ENCODE measurements at places on chromosomes 2 and 18. TPM values are rescaled to one million over a fixed set of nuclear protein-coding genes. Genes with fewer than 3 reads are reported as not detected.

DNA sequence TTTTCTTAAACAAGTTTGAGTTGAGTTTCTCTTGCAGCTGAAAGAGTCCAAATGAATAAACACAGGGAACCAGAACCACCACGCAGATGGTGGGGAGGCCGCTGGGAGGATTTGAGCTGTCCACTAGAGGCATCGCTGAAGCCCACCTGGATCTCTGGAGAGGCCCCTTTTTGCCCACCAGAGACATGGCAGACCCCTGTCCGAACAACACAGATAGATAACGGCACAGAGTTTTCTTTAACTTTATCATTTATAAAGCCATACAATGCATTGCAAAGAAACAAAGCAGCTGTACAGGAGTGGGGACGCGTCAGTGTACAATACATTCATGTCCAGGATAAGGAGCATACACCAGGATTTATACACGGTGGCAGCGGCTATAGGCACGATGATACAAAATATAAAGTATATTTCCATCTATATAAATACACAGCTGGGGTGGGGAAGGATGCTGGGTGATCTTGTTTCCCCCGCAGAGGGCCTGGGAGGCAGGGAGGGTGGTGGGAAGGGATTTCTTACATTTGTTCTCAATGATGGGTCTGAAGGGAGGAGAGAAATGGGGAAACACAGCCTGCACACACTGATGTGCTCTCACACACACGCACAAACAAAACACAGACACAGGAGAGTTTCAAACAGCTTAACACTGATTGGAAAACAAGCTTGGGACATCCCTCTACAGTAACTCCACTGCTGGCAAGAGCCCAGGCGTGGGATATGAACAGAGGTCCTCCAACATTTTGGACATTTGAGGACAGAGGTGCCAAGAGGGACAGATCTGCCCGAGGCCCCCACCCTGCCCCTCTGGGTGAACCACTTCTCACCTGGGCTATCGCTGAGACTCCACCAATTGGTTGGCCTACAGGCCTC lies 203.0 kb downstream of the TNS1 start:
- DNase-seq = peak; percentile 2

DNA sequence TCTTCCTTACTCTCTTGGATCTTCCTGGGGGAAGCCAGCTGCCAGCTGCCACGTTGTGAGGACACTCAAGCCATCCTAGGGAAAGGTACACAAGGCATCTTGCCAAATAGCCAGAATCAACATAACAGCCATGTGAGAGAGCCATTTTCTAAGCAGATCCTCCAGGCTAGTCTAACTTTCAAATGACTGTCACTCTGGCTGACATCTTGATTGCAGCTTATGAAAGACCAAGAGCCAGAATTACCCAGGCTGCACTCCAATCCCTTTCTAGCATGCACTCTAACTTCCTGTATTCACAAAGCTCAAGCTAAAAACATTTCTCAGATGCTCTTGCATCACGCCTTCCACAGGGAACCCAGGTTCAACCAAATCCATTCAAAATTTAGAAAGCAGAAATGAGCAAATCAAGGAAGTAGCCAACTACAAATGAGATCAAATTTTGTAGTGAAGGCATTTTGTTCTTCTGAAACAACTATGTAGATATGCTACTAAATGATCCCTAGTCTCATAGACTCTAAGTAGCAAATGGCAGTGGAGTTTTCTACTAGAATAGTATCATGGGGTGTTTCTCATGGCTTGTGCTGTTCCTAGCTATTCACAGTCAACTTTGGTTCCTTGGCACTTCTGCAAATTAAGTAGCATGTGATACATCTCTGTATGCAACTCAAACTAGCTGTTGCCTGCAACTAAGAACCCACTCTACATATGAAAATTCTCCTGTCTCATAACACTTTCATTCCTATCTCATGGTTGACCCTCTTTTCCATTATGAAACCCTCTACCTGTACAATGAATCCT lies 281.9 kb downstream of the ZEB2 start:
- DNase-seq = no peak

GRCh38 chr2:181546086-181546485 lies 88.9 kb downstream of the ITGA4 start:
- DNase-seq = no peak

ICOS gene
- polyA plus RNA-seq = not detected

DNA sequence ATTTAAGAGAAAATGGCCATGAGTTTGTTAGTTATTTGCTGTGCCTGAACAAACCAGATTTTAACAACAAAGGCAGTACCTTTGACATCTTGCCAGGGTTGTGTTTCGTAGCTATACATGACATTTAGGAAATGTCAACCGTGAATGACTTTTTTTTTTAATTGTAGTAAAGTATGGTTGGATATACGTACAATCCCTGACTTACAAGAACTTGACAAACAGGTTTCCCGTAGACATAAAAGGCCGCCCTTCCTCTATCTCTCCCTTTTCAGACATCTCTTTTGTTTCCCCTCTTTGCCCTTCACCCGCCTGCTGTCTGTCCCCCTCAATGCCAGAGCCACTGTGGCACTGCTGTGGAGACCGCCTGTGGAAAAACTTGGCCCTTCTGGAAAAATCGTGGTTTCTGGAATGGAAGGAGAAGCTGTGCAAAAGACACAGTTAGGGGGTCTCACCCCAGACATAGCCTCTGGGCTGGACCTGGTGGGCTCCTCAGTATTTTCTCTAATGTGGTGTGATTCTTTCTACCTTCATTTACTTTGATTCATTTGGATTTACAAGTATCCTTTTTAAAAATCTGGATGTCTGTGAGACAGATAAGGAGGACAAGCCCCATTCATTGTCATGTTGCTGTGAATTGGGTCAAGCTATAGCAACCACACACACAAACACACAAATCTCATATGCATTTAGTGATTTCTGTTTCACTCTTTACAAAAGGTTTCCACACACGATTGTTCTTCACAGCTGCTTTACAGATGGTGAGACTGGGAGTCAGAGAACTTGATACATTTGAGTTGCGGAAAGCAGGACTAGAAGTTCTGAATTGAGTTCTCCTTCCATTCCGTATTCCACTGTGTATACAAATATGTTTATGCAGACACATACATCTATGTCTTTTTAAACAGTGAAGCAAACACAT lies 48.6 kb downstream of the SPATS2L start:
- no peak for DNase-seq

DNA sequence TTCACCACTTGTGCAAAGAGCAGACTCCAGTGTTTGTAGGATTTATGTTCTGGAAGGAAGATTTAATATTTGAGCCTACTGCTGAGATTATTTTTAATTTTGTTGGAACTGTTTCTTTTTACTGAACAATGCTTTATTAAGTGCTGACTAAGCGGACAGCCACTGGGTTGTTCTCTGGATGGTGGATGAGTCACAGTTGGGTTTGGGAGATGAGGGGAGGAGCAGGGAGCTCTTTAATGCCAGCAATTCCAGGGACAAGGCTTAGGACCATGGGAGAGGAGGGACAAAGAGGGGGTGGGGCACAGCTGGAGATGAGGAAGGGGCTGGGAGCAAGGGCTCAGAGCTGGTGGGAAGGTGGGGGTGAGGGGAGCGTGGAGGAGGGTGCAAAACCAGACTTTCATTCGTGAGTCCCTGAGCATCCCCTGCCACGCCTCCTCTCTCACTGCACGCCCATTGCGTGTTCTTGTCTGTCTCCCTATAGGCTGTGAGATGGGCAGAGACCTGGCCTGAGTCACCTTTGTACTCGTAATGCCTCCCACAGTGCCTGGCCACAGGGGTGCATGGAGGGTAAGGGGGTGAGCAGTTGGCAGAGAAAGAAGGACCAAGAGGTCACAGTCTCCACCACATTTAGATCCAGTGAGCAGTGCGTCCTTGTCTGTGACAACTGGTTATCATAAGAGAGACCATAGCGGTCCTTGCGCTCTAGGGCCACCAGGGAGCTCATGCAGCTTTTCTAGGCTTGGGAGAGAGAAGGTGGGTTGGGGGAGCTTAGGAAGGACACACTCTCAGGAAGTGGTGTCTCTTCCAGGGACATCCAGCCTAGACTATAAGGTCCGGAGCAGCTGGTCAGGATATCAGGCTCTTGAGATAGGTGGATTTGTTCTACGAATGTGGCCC lies 18.4 kb downstream of the SLC4A3 start:
- no peak for DNase-seq

RPRM gene
- polyA plus RNA-seq = not detected

DNA sequence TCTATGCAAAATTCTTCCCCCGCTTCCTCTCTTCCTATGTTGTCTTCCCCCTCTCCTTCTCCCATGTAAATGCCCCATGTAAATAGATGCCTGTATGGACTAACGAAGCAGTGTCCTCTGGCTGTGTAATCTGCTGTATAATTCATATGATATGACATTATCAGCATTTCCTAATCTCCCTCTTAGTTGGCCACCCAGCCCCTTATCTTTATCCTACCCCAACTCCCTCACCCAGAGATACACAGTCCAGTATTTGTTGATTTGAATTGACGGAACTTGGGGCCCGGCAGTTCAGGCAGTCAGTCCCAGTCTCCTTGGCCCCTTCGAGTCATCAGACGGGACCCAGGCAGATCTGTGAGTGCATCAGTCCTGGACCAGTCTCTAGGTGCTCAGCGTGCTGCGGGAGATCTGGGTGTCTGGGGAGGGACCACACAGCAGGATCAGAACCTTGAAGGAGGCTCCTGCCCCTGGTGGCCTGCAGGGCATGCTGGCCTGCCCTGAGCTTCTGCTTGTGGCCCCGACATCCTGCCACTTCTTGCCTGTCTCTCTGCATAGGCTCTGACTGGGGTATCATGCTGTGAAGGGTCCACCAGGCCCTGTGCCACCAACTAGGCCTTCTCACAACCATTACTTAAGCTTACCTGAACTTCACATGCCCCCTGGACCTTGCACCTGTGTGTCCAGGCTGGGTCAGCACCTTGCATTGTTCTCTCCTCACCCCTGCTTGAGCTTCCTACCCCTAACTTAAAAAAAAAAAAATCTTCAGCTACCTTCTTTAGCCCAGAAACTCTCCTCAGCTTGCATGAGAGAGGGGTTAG lies 88.1 kb upstream of the ATL2 start:
- no peak for DNase-seq

DNA sequence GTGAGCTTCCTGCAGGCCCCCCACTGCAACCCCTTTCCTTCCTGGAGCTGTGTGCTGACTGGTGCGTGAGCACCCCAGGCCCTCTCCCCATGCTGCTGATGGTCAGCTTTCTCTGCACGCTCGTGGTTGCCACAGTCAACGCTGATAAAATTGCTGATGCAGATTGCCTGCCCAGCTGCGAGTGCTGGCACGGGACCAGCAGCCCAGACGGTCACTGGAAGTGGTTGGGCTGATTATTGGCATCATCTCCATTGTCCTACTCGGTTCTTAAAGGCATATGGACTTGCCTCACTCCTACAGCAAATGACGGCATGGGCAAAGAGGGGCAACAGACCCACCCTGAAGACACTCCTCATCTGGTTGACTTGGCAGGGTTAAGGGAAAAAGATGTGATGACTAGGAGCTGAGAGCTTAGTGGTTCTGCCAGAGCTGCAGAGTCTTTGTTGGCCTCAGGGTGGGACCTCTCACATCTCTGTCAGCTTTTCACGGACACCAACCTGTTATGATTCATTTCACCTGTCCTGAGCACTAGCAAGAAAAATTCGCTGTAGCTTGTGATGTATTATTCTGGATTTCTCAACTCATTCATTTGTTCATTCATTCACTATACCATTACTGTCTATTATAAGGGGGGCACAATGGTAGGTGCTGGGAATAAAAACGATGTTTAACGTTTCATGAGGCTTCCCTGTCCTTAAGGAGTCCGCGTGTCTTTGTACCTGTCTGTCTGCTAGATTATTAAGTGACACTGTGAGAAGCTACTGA lies 38.4 kb downstream of the PAX8 start:
- peak; percentile 87 for DNase-seq

GRCh38 chr2:165909466-165909865 lies 44.1 kb downstream of the TTC21B start:
- DNase-seq = no peak

PLGLB1 gene
- polyA plus RNA-seq = 0.83 TPM

CD8B2 gene
- polyA plus RNA-seq = not detected

- peak; percentile 77 for DNase-seq
Observed at GRCh38 chr2:17538844-17539554, 1.5 kb upstream of the VSNL1 start.

GRCh38 chr2:241225545-241225944 lies 37.1 kb downstream of the ANO7 start:
- DNase-seq = no peak

SPP2 gene
- polyA plus RNA-seq = not detected

GRCh38 chr18:10213526-10213925 lies 240.9 kb upstream of the APCDD1 start:
- no peak for DNase-seq

DNA sequence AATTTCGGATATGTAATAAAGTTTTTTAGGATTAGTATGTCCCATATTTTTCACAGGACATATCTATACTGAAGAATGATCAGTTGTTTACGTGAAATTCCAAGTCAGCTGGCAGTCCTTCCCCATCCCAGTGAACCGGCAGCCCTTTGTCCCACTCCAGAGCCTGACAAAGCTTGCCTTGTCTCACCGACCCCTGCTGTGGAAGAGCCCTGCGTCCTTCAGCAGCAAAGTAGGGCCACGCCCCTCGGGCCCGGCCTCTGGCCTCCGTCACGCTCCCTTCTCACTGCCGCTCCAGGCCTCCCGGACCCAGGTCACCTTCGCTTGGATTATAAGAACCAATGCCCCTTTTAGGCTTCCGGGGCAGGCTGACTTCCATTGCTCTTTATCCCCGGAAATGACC lies 89.8 kb upstream of the TGIF1 start:
- no peak for DNase-seq

IL36B gene
- not detected for polyA plus RNA-seq

GRCh38 chr2:2041256-2041824 lies 289.7 kb downstream of the MYT1L start:
- DNase-seq = no peak

- no peak for DNase-seq
Observed at GRCh38 chr2:152132306-152132705, 33.5 kb upstream of the CACNB4 start.

MYO5B gene
- 0.58 TPM for polyA plus RNA-seq

Measured in heart right ventricle (tissue), 16 donors.